ENCODE measurements at places on chromosomes 4 and X. TPM values are rescaled to one million over a fixed set of nuclear protein-coding genes. Genes with fewer than 3 reads are reported as not detected.

OPRPN gene
- not detected for total RNA-seq

ARX gene
- not detected for total RNA-seq

DNA sequence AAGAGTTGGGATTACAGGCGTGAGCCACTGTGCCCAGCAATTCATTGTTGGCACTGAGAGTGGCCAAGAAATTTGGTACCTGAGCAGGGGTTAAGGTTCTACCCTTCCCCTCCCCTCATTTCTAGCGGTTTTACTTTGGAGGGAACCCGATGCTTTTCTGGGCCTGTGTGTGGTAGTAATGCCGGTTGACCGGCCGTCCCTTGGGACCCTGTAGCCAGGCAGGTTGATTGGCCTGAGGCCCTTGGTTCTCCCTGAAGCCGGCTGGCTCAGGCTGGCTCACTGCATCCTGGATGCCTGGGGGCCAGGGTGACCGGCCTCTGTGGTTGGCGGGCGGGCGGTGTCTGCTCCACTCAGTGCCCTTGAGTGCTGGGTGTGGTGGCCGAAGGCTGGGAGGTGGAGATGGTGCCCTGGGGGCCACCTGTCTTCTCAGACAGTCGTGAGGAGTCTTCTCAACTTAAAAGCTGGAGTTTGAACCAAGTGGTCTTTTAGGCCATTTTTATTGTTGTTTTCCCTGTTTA is 45.6 kb downstream of the RGS12 start:
- no peak for DNase-seq

- DNase-seq: no peak
These were observed 1.5 kb downstream of the MRFAP1 start for GRCh38 chr4:6641971-6642320.

DNA sequence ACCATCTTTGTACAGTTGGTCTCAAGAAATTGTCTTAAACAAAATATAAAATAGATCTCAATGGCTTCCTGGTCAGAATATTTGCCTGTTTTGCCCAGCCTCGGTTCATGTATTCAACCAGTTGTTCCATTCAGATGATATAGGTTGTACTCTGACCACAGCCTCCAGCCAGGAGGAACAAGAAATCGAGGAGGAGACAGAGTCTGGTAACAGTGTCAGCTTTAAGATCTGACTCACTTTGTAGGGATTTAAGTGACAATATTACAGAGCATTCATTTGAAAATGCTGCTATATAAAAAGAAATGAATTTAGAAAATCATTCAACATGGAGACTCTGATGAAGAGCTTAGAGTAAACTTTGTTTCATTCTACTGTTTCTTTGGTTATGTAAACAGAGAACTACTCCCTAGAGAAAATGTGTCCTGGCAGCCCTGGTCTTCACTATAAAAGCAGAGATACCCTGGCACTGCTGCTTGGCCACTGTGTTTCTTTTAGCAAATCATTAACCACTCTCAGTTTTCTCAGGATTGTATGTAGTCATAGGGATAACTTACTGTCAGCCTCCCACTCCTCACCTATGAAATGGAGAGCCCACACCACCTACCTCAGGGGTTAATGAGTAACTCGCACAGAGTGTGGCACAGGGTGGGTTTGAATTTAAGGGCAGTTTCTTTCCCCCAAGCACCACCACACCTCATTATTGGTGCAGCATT is 53.5 kb downstream of the PAGE2 start:
- DNase-seq: no peak

DNA sequence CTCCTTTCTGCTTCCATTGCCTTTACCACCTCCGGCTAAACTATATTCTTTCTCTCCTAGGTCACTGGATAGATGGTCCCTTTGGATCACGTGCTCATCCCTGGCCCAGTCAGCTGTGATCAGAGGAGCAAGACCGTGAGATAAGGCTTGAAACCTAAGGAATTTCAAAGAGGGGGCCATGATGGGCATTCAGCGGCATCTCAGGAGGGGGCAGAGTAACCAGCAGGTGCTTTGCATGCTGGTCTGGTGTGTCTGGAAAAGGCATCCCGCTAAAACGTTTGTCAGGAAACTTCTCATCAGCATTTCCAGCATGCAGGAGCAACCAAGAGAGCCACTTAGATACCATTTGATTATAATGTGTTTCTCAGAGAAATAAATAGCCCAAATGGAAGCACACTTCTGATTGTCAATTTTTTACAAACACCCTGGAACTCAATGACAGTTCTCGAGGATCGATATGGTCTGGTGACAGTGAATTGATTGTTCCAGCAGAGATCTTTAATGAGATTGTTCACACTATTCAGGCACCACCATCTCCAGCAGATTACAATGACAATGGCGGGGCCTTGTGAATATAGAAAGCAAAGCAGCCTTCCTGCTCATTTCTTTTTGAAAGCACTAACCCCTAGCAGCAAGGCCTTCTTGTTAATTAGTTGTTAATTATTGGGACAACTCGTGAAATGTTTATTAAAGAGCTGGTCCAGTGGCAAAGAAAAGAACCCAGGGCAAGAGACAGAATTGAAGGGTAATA is 327.1 kb downstream of the PTTG2 start:
- no peak for DNase-seq

GRCh38 chrX:150844016-150844415 is 54.5 kb downstream of the CD99L2 start:
- DNase-seq: no peak

Data from activated CD8-positive, alpha-beta T cell treated with anti-CD3 and anti-CD28 coated beads for 36 hours (primary cell).